ENCODE measurements at places on chromosomes 1 and 21. TPM values are rescaled to one million over a fixed set of nuclear protein-coding genes. Genes with fewer than 3 reads are reported as not detected.

DNA sequence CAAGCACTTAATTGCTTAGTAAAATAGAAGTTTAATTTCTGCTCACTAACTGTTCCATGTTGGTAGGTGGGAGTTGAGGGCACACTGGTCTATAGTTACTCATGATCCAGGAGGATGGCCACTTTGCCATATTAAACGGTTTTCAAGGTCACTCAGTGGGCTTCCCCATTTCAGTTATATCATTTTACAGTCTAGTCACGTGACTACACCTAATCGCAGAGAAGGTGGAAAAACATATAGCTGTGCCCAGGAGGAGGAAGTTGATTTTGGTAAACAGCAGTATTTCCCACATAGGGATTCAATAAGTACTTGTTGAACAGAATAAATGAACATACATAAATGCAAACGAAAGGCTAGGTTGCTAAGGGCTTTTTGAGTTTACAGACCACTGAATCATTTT is 541.1 kb upstream of the CAMK1G start:
- DNase-seq = no peak

- peak; percentile 14 for DNase-seq
These were observed 19.7 kb upstream of the RGS7 start for GRCh38 chr1:241376701-241377100.

- DNase-seq = no peak
These were observed 158.0 kb downstream of the TGFB2 start for GRCh38 chr1:218503102-218503501.

GRCh38 chr1:27527223-27527889 is 37.4 kb upstream of the WASF2 start:
- peak; percentile 88 for DNase-seq

Gene GSTM1
- total RNA-seq = 1.1 TPM

DNA sequence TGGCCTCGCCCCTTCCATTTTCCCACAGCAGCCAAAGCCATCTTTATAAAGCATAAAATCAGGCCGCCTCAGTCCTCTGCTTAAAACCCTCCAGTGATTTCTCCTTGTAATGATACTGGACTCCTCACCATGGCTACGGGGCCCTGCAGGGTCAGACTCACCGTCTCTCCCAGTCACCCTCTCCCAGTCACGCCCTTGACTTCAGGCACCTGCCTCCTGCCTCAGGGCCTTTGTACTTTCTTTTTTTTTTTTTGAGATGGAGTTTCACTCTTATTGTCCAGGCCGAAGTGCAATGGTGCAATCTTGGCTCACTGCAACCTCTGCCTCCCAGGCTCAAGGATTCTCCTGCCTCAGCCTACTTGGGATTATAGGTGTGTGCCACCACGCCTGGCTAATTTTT is 47.8 kb downstream of the PIK3CD start:
- DNase-seq = no peak

DNA sequence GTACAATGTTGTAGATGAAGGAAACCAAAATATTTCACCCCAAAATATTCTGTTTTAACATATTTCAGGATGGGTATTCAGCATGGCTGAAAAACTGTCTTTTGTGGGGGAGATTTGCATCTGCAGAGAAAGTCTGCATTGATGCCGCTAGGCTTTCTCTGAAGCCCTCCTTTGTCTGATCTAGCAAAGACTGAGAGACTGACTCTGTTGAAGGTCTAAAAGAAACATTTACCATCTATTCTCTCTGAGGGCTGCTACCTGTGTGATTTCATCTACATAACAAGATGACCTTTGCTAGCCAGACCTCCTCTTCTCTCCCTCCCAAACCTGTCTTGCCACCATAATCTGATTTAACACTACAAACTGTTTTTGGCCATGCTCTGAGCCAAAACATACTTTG is 12.4 kb upstream of the MT1HL1 start:
- no peak for DNase-seq

DNA sequence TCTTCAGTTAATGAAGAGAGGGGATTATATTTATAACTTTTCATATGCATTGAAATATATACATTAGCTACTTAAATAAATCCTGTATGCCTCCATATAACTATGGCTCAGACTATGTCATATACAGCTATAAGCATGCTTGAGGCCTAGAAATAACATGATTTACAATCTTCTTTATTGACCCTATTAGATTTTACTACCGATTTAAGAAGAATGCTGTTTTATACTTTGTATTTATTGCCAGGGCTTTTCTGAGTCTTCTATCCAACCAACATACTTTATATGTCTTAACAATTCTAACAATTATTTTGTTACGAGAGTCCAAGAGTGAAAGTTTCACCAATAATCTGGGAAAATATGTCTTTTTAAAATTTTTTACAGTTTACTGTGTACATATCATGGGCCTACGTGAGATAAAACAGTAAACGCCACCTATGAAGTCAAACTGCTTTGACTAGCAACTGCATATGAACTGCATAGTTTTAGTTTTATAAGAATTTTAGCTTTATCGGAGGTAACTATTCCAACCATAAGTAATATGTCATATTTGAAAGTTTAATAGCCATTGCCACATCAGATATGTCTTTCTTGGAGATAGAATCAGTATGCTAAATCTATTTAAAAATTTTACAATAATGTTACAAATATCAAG is 861.0 kb downstream of the USP25 start:
- no peak for DNase-seq

GRCh38 chr1:7259955-7260354 is 474.7 kb downstream of the CAMTA1 start:
- DNase-seq = no peak

Gene NES
- total RNA-seq = 470 TPM

- DNase-seq = no peak
These were observed 46.9 kb downstream of the STPG1 start for GRCh38 chr1:24366707-24367106.

Gene UBE2U
- total RNA-seq = not detected

DNA sequence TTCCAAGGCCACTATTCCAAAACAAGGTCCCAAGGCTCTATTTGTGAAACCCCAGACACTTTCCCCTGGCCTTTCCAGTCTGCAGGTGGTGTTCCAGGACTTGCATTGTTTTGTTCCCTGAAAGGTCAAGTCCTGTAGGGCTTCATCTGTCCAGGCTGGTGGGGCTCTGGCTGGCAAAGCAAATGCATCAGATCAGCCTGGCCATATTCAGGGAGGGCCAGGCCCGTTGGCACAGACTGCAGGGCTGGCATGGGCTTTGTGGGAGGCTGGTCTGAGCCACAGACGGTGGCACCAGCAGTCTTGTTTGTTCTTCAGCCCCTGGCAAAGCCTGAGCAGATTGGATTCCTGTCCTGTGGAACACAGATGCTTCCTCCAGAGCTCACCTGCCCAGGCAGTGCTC is 93.0 kb downstream of the SPATA46 start:
- DNase-seq = no peak

Data from LHCN-M2 (cell line).